Inflammatory macrophage (primary cell): ENCODE measurements at places on chromosomes 3 and 15.

GRCh38 chr3:76078101-76078500 lies 292.8 kb upstream of the ZNF717 start:
- no peak for DNase-seq

DNA sequence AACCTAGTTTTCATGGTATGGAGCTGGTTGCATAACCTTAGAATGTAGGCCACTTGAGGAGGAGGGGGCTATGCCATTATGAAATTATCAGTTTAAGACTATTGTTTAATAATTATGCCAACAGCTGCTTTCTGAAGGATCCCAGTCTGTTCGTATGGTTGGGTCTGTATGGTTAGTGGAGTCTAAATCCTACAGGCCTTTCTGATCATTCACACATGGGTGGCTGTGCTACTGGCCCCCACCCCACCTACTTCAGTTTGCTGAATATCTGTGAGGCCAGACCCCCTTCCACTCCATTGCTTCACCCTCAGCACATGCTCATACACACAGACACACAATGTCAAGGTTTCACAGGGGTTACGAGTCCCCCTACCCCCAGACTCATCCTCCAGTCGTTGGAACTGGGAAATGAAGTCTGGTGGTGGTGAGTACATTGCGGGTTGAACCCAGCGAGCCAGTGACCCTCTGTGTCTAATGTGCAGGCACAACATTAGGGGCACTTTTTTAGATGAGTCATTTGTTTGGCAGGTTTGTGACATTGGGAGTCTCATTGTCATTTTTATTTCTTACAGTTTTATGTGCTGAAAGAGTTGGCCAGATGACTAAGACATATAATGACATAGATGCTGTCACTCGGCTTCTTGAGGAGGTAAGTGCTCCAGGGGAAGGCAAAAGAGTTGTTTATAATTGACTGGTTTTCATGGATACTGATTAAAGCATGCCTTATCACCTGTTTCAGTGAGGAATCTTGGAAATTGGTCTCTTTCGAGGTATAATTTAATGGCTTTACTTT lies 85.3 kb downstream of the TRAK1 start:
- no peak for DNase-seq

DNA sequence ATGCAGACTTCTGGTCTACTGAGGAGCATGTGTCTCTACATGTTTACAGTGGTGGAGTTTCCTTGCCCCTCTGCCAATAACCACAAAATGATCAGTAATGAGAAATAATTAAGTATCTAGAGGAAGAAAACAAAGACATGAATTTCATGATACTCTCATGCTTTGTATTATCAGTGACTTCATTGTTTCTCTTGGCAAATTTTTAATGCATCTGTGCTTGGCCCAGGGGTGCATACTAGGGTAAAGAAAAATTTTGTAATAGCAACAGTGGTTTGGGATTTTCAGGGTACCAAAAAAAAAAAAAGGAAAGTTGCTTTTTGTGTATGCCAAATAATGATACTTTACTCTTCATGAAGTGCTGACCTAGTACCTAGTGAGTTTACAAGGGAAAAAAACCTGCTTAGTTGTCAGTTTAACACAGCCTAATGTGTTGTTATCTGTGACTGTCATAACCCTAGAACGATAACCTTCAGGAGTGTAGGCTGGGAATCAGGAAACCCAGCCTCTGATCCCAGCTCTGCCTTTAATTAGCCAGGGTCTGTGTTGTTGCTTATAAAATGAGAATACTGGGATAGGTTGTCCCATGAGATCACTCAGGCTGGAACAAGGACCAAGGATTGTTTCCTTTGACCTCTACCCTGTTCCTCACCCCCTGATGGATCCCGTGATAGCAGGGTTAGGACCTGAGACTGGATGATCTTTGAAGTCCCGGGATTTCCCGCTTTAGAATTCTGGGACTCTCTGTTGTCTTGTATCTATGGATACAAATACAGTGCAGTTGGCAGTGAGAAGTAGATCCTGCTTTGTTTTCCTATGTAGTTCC lies 117.5 kb downstream of the CMSS1 start:
- no peak for DNase-seq

DNA sequence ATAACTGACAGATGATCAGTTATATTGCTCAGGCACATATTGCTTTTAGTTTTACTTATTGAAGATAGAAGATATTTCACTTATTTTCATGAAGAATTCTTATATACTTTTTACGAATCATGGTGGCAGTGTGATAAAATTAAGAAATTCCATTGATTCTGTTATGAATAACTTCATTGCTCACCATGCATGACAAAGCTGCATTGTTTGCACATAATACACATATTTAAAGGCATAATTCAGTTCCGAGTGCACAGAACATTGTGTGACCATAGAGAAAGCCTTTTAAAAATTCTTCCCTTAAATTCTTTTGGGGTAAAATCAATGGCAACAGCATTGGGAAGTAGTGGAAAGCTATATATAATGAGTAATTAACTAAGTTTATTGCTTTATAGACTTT lies 82.5 kb upstream of the NAALADL2 start:
- DNase-seq = no peak

- DNase-seq = no peak
Observed at GRCh38 chr3:124207077-124207476, 215.2 kb upstream of the ROPN1 start.

DNA sequence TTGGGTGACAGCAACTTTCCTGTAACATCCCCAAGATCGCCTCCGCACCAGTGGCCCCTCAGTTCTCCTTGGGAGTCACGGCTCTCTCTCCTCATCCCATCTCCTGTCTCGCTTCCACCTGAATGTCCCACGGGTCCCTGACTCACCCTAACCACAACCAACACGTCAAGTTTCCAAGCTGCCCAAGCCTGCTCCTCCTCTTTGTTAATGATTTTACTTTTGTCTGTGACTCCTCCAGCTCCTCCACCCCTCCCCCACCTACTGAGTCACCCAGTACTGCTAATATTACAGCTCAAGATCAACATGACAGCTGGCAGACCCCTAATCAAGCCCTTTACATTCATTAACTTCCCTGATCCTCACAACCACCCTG lies 39.3 kb downstream of the BDH1 start:
- no peak for DNase-seq

DNA sequence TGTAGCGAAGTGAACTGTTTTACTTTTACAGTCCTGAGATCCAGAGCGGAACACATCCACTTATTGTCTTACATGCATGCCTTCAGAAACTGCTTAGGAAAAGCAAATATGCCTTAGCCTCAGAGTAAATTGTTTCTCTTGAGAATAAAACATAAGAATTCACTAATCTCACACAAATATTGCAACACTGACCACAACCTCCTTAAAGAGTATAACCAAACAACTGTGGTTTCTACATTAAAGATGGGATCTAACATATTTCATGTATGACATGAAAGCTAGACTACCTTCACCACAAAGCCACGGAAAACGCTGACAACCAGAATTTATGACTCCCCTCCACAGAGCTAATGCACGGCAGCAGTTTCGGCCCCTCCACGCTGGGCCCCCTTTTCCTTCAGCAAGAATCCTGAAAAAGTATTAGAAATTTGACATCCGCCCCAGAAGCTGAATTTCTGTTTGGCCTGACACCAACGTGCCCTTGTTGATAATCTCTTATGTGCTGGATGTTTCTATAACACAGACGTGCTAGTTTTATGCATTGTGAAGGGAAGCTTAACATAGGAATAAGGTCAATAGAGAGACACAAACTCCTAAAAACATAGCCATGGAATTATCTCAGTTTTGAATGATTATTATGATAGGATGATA lies 84.6 kb downstream of the GREM1 start:
- no peak for DNase-seq

DNA sequence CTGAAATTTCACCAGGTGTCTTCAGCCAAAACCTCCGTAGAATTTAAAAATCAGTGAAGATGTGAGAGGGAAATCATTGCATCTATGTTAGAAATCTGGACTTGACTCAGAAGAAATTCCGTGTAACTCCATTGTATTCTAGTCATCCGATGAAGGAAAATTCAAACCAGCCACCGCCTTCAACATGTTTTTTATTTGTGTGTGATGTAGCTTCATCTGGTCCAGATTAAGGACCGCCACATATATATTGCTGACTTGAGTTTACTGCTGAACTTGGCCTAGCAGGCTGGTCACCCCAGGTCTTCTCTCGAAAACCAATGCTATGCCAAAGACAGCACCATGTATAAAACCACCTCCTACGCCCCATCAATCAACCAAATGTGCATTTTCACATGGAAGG lies 120.9 kb downstream of the FOXP1 start:
- no peak for DNase-seq

DNA sequence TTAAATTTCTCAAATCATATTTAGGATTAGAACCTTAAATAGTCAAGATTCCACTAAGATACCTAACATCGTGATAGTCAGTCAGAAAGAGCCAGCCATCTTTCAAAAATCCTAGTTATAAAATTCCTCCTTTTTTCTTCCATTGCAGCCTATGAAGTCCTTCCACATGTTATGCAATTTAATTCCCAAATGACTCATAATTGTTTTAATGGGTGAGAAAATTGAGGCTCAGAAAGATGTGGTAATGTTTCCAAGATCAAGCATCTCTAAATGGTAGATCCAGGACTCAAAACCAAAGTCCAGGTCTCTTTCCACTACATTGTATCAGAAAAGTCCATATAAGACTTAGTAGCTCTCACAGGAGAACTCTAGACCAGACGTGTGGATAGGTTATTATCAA lies 9.5 kb downstream of the CFAP44 start:
- no peak for DNase-seq

DNA sequence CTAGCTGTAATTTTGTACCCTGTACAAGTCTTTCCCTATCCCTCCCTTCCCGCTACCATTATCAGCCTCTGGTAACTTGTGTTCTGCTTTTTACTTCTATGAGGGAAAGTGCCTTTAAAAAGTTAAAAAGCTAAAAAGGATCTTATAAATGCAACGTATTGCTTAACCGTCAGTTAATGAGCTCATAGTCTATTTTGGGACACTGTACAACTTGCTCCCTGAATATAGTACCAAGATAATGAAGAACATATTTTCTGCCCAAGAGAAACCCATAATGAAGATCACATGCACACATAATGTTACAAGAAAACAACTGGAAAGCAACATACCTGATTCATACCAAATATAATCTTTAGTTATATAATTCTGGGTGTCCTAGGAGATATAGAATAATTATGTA lies 22.6 kb downstream of the ZIC1 start:
- no peak for DNase-seq

DNA sequence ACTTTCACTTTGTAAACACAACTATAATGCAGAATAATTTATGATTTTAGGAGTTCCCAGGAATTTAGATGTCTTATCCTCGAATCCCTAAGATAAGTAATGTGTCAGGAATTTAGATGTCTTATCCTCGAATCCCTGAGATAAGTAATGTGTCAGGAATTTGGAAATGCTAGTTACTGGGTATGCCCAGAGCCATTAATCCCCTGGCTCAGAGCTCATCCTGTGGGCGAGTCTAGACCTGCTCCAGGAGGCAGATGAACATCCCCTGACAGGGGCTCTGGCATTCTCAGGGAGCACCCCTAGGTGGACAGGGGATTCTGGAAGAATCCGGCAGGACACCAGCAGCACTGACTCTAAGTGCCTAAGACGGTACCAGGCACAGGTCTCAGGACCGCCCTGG lies 163.3 kb downstream of the ARRDC4 start:
- DNase-seq = no peak
